Fibroblast of skin of back (primary cell): ENCODE measurements at places on chromosomes 1 and 21.

DNA sequence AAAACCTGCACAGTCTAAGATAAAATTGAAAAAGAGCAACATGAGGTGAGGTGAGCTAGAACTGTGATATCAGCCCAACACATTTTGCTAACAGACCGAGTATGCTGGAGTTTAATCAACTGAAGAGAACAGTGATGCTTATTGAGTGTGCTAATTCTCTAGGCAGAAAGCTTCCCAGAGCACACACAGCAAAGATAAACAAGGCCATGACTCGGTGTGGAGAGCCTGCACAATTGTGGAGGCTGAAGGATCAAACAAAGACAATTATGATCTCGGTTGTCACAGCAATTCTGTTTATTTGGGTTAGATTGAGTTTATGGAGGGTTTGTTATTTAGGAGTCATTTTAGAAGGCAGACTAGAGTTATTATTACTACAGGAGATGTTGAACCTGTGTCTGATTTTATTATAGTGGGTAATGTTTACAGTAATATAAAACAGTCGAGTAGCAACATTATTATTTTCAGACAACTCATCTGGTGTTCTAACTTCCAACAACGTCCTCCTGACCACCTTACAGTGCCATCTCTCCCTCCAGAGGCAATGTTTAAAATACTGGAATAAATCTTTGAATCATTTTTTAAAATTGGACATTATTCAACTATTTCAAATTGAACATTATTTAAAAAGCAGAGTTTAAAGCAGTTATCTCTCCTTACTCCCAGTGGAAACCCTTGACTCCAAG lies 40.2 kb downstream of the DPT start:
- DNase-seq: no peak

DNA sequence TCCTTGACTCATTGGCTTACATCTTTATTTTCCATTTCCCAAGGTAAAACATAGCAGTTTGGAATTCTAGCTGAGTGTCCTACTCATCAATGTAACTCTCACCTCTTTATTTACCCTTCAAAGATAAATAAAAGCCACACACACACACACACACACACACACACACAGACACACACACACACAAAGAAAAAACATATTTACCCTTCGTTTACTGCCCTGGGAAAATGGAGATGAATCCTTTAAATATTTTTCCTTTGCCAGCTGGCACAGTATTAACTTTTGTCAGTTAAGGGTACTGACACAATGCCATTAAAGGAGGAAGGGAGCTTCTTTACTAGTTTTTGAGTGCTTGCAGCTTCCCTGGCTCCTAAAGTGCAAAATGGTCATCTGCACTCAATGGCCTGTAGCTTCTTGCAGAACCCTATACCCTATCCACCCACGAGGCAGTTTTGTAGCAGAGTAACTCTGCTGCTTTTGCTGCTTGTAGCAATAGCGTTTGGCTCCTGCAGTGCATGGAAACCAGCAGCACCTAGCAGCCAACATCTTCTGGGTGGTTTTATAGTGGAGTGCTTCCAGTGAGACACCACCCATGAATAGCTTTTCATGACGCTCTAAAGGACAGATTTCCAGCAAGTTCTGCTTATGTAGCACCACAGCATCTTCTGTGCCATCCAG lies 103.7 kb downstream of the HS2ST1 start:
- DNase-seq: no peak

GRCh38 chr1:63323865-63324778 lies 1.8 kb downstream of the FOXD3 start:
- no peak for DNase-seq

DNA sequence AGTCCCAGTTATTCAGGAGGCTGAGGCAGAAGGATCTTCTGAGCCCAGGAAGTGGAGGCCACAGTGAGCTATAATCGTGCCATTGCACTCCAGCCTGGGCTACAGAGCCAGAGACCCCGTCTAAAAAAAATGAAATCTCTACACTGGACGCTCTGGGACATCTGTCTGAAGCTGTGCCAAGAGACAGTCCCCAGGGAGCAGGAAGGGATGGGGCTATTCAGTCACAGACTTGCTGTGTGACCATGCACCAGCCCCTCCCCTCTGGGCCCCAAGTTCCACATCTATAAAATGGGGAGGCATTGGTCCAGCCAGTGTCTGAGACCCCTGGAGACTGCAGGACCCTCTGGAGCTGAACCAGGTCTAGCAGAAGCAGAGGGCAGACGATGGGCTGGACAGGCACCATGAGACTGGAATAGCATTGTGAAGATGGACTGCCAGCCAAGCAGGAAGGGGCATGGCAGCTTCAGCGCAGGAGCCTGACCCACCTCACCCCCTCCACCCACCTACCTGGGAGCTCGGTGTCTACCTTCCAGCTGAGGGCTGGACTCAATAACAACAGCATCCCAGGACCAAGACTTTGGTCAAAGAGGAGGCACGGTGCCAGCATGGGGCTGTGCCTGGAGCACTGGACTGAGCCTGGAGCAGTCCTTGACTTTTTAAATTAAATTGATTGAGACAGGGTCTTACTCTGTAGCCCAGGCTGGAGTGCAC lies 1.4 kb downstream of the TMEM54 start:
- DNase-seq: no peak

- no peak for DNase-seq
These were observed 35.2 kb upstream of the LRP8 start for GRCh38 chr1:53362851-53363642.

DNA sequence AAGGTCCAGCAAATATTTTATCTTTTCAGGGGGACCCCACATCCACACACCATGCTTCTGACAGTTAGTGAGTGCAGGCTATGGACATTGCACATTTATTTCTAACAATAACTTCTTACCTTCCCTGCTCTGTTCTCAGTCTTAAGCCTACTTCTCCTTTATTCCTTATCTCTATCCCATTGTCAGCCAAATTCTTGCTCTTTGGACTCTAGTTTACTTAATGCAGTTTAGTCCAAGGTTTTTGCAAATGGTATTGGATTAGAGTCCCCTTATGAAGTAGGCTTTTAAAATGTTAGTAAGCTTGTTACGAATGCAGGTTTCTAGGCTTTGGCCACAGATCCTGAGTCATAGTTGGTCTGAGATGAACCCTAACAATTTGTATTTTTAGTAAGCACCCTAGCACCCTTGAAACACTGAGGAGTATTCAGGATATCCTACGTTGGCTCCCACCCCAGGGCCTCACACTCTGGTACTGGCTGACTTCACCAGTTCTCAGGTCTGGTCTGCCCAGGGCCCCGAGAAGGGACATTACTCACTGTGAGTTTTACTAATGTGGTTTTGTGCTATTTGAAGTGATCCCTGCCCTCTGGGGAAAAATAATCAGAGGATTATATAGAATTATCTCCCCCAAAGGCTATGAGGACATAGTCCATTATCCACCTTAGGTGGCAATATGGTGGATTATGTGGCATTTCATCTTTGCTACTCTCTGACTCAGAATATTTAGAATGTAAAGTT lies 239.5 kb downstream of the TGFB2 start:
- DNase-seq: peak; percentile 59

DNA sequence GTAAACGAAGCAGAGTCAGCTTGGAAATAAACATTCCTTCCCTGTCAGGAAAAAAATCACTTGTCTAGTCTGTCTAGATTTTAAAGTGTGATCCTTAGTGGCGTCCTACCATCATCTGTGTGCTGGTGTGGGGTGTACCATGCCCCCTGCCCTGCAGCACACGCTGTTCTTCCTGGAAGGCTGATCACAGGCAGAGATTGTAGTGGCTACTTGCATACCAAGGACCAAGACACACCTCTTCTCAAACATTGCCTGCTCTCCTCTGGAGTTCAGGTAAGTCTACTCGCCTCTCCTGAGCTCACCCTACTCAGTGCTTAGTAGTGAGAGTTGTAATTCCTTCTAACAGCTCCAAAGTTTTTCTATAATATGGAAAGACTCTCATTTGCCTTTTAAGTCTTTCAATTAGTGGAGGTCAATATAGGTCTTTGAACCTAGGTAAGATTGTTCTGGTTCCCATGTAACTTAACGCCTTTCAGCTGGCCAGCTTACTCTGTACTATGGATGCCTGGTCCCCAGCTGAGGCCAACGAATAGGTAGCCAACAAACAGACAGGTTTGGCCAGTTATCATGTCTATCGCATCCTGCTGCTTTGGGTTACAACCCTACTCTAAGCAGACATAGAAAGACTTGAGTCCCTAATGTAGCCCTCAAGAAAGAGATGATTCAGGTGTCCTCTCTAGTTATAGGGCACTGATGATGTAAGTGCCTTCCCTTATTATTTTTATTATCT lies 55.4 kb downstream of the XCL1 start:
- no peak for DNase-seq

DNA sequence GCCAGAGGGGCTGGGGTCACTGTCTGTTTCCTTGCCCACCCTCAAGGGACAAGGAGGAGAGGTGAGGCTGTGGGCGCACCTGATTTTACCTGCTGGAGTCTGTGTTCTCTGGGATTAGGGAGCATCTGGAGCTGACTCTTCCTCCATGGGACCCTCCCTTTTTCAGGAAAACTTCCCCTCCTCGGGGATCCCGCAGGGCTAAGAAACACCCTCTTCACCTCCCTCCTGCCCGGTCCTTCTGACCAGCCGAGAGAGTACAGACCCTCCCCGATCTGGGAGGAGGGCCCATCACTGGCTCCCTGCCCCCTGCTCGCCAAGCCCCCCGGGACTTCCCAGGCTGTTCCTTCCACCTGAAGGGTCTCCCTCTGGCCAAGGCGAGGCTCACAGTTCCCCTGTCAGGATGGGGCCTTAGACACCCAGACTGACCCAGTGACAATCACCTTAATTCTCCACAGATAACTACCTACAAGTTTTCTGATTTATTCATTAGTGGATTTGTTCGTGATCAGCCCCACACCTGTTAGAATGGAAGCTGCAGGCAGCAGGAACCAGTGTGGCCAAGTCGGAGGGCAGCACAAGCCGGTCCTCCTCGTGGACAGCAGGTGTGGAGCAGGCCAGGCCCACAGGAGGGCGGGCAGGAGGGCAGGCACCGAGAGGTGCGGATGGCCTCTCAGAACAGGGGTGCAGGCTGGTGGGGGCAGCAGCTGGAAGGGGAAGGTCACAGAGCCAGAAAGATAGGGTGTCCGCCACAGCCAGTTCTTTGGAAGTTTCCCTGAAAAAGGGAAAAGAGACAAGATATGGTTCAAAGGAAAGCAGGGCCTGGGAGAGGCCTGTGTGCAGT lies 15.9 kb upstream of the SAMD11 start:
- DNase-seq: no peak

- DNase-seq: peak; percentile 88
These were observed 114.5 kb upstream of the KCNK2 start for GRCh38 chr1:214967865-214968575.

GRCh38 chr1:170823120-170823519 lies 112.2 kb upstream of the MROH9 start:
- peak; percentile 30 for DNase-seq
